ENCODE measurements at places on chromosomes 2 and 18.

DNA sequence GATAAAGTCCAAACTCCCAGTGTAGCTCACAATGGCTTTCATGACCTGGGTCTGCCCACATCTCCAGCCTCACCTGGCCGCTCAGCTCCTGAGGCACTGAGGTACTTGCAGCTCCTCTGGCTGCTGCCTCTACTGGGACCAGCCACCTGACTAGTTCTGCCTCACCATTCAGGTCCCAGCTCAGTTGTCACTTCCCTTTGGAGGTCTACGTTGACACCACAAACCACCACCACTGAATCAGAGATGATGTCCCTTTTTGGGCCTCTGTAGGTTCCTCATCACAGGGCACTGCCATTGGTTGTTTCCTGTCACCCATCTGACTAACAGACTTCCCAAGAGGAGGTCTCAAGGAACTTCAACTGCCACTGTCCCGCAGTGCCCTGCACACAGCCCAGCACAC lies 21.2 kb downstream of the SPP2 start:
- DNase-seq, result no peak

GRCh38 chr18:70165936-70166335 lies 39.6 kb downstream of the RTTN start:
- DNase-seq, result no peak

DNA sequence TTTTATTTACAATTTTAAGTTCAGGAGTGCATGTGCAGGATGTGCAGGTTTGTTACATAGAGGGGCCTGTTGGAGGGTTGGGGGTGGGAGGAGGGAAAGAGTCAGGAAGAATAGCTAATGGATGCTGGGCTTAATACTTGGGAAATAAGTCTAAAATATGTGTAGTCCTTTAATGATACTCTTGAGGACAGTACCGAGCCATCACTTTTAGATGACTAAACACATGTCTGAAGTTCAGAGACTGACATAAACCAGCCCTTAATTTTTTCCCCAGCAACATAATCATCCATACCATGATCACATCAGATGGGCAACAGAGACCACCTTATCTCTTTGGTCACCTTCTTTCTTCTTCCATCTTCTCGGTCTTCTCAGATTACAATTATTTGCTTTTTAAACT lies 189.1 kb upstream of the COL3A1 start:
- no peak for DNase-seq

DNA sequence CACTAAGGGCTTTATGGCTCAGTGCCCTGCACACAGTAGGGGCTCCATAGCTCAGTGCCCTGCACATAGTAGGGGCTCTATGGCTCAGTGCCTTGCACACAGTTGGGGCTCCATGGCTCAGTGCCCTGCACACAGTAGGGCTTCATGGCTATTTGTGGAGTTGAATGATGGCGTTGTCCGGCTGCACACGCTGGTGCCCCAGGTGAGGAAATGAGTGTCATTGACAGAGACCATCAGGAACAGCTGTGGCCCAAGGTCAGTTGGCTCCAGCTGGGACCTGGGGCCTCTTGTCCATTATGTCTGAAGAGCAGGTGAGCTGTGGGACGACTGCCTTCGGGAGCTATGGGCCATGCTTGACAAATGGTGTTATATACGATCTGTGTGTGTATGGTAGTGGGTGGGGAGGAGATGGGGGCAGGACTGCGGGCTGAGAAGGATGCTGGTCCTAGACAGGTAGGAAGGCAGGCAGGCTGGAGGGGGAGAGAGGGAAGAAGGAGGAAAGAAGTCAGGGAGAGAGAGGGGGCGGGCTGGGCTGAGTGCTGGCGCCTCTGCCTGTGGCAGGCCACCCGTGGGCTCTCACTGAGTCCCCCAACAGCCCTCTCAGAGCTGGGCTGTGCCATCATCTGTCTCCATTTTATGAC lies 130.6 kb downstream of the CLIP4 start:
- no peak for DNase-seq

DNA sequence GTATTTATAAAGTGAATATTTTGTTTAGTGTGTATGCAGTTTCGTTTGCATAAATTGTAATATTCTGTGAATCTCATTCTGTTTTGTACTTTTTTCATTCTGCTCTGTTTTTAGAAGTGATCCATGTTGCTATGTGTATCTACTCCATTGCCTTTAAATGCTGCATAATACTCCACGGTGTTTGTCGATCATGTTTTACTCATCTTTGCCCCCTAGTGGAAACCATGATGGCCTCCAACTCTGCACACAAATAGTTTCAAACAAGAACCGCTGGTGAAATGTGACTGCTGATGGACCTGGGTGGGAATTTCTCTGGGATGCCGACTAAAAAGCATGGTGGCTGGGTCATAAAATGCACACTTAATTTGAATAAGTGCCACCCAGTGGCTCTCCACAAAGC lies 32.0 kb upstream of the SKOR2 start:
- DNase-seq, result no peak

DNA sequence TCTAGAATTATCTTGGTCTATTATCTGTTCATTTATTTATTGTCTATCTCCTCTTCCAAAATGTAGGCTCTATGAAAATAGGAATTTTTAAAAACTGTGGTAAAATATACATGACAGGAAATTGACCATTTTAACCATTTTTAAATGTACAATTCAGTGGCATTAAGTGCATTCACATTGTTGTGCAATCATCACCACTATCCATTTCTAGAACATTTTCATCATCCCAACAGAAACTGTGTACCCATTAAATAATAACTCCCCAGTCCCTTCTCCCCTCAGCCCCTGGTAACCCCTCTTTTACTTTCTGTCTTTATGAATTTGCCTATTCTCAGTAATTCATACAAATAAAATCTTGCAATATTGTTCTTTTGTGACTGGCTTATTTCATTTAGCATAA lies 71.1 kb upstream of the LCLAT1 start:
- no peak for DNase-seq

DNA sequence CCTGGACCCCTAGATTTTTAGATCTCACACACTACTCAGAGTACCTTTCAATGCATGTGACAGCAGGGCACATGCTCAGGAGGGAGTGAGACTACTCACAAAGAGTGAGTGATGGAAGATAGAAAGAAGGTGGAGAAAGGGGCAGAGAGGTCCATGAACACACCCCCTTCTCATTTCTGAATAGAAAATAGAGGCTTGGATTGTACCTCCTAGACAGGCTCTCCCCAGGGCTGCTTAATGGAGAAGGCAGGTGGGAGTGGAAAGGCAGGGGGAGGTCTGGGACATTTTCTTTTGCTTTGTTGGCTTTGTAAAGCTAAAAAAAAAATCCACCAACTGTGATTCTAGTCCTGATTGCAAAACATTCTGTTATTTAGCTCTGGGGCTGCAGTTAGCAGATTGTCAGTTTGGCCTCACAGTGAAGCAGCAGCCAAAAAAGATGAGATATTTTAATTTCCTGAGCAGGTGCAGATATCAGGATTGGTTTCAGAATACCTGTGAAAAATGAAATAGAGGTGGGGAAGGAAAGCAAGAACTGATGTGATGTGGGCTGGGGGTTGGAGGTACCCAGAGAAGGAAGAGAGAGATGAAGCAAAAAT lies 119.3 kb upstream of the GYPC start:
- no peak for DNase-seq

GRCh38 chr2:55010149-55010591 lies 40.1 kb downstream of the RTN4 start:
- DNase-seq, result no peak

All from stimulated activated CD4-positive, alpha-beta T cell treated with anti-CD3 and anti-CD28 coated beads, Interleukin-12 subunit alpha, Interleukin-12 subunit beta, amount 100 ng/mL, for 24 hours (primary cell).